Testis (tissue), 5 donors: ENCODE measurements at places on chromosomes 4 and X. TPM values are rescaled to one million over a fixed set of nuclear protein-coding genes. Genes with fewer than 3 reads are reported as not detected.
A peak's percentile ranks its signal among the peaks of the same experiment; 100 is the strongest.

TGIF2LX gene
- 16.1 TPM for total RNA-seq

GLRA2 gene
- total RNA-seq = not detected

GRCh38 chr4:189385098-189385497 lies 555.6 kb upstream of the FRG1 start:
- H3K4me1 ChIP-seq = no peaks in the 10 kb centered on the region
- no peak overlapping the region for H3K27ac ChIP-seq
- no peak overlapping the region for H3K4me3 ChIP-seq
- no peaks in the 10 kb centered on the region for H3K27me3 ChIP-seq
- DNase-seq = no peak
- H3K36me3 ChIP-seq = no peaks in the 10 kb centered on the region

DNA sequence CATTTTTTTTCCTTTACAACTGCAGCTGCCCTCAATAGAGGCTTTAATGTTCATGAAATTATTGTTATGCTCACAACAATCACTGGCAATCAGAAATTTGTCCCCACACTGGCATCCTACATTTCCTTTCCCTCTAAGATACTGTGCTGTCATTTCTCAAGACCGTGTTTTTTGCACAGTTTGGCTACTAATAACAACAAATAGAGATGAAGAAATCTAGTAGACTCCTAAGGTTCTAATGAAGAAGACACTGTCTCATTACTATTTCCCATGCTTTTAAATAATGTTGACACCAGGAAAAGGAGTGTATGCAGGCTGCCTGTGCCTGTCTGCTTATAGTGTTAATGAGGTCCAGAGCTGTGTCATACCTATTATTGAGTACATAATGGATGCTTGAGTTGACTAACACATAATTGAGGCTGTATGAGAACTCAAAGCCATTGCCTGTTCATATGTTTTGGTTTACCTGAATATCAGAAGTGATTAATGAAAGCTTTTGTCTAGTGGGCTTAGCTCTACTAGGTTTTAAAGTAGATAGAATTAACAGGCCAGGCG lies 1.5 kb upstream of the EIF4E start:
- H3K4me3 ChIP-seq = peak overlapping the region; percentile 99
- no peaks in the 10 kb centered on the region for H3K4me1 ChIP-seq
- no peaks in the 10 kb centered on the region for H3K27me3 ChIP-seq
- no peak for DNase-seq
- peak overlapping the region; percentile 98 for H3K27ac ChIP-seq
- H3K36me3 ChIP-seq = no peaks in the 10 kb centered on the region

DNA sequence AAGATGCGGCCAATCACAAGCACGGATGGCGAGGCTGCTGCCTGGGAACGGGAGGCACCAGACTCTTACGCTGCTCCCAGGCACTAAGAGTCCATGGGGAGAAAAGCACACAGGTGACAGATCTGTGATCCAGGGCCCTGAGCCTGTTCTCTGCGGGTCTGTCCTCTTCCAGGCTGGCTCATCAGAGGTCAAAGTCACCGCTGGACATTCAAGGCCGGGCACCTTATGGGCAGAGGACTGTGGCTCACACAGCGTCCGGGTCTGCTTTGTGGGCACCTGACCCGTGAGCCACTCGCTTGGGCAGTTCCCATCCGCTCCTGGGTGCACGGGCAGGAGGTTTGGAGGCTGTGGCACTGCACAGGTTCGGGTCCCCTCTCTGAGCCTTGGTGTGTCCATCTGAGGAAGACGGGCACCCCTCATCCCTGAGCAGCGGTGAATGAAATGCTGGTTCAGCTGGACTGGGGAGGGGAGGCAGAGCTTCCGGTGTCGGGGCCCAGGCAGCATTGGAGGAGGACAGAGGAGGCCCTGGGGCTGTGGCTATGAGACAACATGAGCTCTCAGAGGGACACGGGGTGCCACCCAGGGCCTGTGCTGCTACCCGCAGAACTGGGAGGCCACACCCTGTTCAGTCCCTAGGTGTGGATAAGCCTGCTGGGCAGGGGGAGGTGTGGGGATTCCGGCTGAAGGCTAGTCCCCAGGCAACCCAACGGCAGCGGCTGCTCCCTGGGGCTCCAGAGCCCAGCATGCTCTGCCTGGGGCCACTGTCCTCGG lies 61.2 kb upstream of the AFAP1 start:
- DNase-seq = no peak
- H3K36me3 ChIP-seq = no peaks in the 10 kb centered on the region
- H3K4me1 ChIP-seq = no peaks in the 10 kb centered on the region
- H3K4me3 ChIP-seq = no peak overlapping the region
- no peaks in the 10 kb centered on the region for H3K27me3 ChIP-seq
- H3K27ac ChIP-seq = no peak overlapping the region

- H3K36me3 ChIP-seq = no peaks in the 10 kb centered on the region
- no peaks in the 10 kb centered on the region for H3K27me3 ChIP-seq
- DNase-seq = peak; percentile 16
- no peak overlapping the region for H3K27ac ChIP-seq
Measured at GRCh38 chr4:113952452-113953029, 26.9 kb downstream of the ARSJ start.

DNA sequence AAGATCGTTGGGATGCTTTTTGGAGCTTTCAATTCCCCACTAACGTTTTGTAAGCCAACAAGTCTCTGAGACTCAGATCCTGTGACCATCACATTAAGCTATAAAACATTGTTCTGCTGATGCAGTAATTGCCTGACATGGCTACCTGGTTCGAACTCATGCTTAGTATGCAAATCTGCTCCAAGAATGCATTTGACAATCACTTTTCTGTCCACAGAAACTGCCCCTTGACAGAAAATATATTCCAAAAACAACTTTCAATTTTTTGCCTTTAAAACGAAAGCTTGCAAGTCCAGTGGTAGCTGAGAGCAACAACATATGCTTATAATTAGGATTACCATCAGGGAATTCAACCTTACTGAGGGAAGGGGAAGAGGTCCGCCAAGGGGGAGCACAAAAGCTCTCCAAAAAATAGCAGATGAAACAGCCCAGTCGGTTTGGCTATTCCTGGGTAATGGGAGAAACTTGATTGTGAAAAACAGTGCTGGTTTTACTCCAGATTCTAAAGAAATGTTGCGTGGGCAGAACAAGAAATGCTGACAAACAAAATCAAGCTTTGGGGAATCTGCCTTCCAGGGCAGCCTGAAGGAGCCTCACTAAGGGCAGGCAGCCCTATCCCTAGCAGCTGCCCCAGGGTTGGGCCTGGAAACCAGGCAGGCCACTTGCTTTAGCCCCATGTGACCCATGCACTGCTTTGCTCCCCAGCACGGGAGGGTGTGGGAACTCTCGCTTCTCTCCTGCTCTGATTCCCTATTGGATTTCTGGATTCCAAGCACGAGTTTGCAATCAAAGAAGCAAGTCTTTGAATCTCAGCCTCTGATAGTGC lies 160.7 kb upstream of the LDB2 start:
- DNase-seq = peak; percentile 56
- peaks cover 9% of the 10 kb centered on the region for H3K4me1 ChIP-seq
- no peaks in the 10 kb centered on the region for H3K36me3 ChIP-seq

DNA sequence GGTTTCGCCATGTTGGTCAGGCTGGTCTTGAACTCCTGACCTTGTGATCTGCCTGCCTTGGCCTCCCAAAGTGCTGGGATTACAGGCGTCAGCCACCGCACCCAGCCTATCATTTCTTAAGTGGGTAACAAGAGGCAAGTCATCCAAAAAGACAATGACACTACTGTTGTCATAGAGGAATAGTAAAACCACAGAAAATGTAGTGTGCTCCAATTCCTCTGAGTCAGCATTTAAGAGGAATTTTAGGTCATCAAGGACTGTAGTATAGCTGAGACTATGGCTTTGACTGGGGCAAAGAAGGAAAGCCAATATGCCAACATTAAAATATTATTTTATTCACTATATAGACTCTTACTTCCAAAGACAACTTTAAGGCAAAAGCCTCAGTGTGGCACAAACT lies 48.4 kb downstream of the ATP8A1 start:
- H3K36me3 ChIP-seq = no peaks in the 10 kb centered on the region
- DNase-seq = no peak
- no peaks in the 10 kb centered on the region for H3K27me3 ChIP-seq
- H3K27ac ChIP-seq = no peak overlapping the region
- no peak overlapping the region for H3K4me3 ChIP-seq

GRCh38 chr4:151488968-151489367 lies 80.0 kb downstream of the FHIP1A start:
- no peaks in the 10 kb centered on the region for H3K36me3 ChIP-seq
- DNase-seq = no peak
- no peaks in the 10 kb centered on the region for H3K4me1 ChIP-seq
- H3K27me3 ChIP-seq = no peaks in the 10 kb centered on the region
- no peak overlapping the region for H3K4me3 ChIP-seq
- no peak overlapping the region for H3K27ac ChIP-seq

- H3K4me1 ChIP-seq = no peaks in the 10 kb centered on the region
- H3K27ac ChIP-seq = no peak overlapping the region
- no peak for DNase-seq
- H3K36me3 ChIP-seq = no peaks in the 10 kb centered on the region
- no peaks in the 10 kb centered on the region for H3K27me3 ChIP-seq
- no peak overlapping the region for H3K4me3 ChIP-seq
Measured at GRCh38 chr4:16161851-16162408, 64.3 kb downstream of the TAPT1 start.

- no peaks in the 10 kb centered on the region for H3K27me3 ChIP-seq
- H3K4me3 ChIP-seq = no peak overlapping the region
- H3K36me3 ChIP-seq = no peaks in the 10 kb centered on the region
- no peak for DNase-seq
Measured at GRCh38 chrX:15747626-15748173, 9.6 kb downstream of the CA5B start.

DNA sequence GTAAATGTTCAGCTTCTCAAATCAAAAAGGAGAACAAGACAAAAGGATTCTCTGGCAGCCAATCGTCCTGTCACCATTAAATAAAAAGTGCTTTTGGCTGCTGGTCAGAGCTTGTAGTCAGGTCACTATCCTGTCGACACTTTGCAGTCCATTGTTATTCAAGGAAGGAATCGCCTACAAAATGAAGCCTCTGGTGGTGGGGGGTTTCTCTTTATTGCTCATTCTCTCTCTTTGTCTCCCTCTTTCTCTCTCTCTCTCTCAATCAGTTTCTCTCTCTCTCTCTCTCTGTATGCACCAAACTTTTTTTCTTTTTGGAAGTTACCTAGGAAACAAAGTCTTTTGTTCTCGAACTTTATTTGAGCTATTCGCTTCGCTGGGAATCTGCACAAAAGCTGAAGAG lies 17.6 kb upstream of the SCML1 start:
- H3K36me3 ChIP-seq = no peaks in the 10 kb centered on the region
- DNase-seq = no peak
- H3K4me3 ChIP-seq = no peak overlapping the region
- no peaks in the 10 kb centered on the region for H3K27me3 ChIP-seq
- no peaks in the 10 kb centered on the region for H3K4me1 ChIP-seq

- no peak for DNase-seq
- no peaks in the 10 kb centered on the region for H3K4me1 ChIP-seq
- no peaks in the 10 kb centered on the region for H3K36me3 ChIP-seq
- H3K27ac ChIP-seq = no peak overlapping the region
- no peak overlapping the region for H3K4me3 ChIP-seq
Measured at GRCh38 chr4:54730581-54730980, 72.8 kb downstream of the KIT start.
